ENCODE measurements at places on chromosomes 1 and 21.

DNA sequence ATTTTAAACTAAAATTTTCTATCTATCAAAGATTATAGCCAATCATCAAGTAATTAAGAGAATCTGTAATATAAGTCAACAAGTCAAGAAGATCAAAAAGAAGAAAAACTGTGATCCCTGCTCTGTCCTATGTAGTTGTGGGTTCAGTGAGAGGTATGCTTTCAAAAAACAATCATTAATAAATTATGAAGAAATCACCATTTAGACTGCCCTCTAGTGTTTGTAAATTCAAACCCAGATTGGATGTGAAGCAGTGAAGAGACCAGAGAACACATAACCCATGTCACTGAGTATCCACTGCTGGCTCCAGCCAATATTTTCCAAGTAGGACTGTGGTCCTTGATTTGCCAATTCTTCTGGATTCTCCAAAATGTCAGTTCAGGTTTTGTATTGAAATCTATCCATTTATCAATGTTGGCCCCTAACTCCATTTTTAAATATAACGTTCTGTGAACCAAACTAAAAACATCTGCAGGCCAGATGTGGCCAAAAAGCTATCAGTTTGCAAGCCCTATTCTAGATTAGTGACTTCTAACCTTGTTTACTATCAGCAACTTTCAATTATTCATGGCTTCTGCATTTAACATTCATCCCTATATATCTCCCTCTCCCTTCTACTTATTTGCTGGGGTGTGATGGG is 467.5 kb upstream of the CXADR start:
- no peak for DNase-seq

DNA sequence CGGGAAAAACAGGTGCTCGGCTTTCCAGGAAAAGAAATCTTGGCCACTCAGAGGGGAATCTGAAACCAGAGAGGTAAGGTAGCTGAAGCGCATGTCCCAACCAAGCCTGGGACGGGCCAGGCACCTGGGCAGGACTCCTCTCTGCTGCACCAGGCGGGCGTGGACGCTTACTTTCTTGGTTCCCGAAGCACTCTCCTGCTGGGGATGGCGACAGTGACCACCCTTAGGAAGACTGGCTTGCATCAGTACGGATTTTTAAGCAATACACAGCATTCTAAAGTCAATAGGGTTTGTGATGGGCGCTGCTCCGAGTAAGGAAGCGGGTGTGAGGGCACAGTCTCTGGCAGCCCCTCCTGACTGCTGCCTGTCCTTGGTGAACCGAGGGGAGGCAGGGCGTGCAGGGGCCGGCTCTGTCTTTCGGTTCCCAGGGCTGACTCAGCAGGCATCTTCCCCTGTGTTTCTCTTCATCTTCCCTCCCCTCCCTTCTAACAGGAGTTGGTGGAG is 74.9 kb upstream of the ANGPTL1 start:
- DNase-seq = no peak

DNA sequence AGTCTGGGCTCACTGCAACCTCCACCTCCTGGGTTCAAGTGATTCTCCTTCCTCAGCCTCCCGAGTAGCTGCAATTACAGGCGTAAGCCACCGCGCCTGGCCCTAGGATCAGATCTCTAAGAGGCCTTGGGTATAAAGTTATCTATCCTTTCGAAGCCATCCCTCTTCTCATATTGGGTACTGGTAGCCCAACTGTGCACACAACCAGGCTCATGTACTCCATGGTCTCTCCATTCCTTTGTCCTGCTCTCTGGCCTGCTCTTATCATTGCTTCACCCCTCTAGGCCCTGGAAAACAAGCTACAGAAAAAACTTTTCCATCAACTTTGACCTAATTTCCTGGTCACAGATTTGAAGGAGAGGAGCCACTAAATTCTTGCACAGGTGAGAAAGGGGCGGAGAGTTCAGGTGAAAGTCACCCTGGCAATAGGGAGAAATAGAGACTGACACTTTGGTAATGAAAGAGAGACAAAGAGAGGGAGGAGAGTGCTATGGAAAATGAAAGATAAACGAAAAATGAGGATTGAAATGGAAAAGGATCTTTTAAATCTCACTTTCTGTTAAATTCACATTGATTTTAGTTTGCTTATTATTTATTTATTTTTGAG is 6.0 kb downstream of the TXNIP start:
- DNase-seq = no peak

- no peak for DNase-seq
Observed at GRCh38 chr1:19040010-19040680, 83.7 kb upstream of the IFFO2 start.

- no peak for DNase-seq
Observed at GRCh38 chr1:115727706-115728249, 40.7 kb downstream of the CASQ2 start.

DNA sequence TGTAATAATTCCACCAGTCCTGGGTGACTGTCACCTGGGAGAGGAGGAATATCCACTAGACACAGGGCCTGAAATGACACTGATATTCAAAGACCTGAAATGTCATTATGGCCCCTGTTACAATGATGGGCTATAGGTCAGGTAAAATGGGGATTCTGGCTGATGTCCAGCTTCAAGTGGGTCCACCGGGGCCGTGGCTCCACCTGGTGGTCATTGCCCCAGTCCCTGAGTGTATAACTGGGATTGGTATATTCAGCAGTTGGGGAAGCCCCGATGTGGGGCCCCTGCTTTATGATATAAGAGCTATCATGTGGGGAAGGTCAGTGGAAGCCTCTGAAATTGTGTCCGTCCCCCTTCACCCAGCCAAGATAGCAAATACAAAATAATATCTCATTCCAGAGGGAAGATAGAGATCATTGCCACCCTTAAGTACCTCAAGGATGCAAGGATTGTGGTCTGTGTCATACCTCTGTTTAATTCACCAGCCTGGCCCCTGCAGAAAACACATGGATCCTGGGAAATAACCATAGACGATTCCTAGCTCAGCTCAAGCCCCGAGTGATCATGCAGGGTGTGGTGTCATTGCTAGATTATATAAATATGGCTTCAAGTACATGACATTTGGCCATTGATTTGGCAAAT is 19.4 kb downstream of the PLEKHO1 start:
- peak; percentile 24 for DNase-seq

DNA sequence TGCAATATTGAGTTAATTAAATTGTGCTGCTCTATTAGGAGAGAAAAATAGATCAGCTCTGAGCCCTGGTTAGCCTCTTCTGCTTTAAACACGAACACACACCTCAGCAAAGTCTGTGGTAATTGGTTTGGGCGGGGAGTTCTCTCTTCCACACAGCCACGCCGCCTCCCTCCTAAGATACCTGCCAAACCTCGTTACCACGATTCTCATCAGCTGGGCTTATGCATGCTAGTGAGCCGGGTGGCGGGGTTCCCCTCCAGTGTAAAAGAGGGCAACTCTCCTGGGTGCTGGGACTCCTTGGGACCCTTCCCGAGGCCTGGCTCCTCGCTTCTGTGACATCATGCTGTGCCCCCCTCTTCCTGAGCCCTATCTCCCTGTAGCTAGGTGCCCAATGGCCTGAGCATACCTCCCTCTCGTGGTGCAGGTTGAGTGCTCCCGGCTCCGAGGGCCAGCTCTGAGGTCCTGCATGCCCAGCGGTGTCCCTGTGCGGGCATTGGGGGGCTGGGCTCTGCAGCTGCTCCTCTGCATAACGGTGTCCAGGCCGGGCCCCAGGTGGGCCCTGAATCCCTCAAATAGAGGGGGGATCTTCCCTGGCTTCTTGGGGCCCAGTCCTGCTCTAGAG is 182.9 kb downstream of the PRDM16 start:
- no peak for DNase-seq

GRCh38 chr1:99240621-99241020 is 23.7 kb upstream of the PLPPR4 start:
- no peak for DNase-seq

DNA sequence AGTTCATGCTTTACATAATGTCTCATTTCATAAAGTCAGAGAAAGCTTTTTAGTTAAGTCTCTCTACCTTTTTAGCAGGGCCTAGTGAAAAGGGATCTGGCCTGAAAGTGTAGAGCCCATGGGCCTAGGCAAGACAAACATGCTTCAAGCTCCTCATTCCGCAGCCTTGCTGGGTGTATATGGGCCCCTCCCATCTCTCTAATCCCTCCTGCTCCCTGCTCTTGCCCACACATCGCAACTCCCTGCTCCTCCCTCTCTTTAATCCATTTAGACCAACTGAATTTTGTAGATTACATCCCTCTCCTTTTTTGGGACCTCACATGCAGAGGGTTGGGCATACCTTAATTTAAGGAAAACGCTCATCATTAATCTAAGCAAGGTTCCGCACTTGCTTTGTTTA is 42.3 kb upstream of the CCDC190 start:
- DNase-seq = no peak

GRCh38 chr1:78726686-78727085 is 77.1 kb downstream of the IFI44 start:
- no peak for DNase-seq

DNA sequence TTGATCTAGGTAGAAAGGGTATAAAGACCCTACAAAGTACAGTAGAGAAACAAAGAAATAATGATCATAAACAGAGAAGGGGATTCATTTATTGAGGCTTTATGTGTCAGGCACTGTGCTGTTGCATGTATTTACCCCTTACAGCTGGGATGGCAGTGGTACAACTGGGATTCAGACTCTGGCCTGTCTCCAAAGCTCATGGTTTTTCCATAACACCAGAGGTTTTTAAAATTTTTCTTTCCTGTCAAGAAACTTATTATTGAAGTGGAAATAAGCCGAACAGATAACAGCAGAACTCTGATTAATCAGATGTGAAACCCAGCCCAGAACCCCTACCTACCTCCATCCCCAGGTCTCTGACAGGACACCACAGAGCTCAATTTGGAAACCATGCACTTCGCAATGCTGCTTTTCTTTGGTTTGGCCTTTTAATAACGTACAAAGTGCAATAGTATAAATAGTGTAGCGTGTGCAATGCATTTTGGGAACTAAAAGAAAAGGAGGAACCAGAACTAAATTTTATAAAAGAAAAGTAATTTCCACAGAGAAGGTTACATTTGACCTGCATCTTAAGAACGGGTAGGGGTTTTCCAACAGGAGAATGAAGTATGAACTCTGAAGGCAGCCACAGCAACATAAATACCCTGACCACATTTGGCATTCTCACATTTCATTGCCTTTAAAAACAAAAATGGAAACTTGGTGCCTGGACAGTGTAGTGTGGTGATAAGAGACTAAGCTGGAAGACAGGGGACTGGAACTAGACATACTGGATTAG is 92.0 kb upstream of the S1PR1 start:
- DNase-seq = no peak

DNA sequence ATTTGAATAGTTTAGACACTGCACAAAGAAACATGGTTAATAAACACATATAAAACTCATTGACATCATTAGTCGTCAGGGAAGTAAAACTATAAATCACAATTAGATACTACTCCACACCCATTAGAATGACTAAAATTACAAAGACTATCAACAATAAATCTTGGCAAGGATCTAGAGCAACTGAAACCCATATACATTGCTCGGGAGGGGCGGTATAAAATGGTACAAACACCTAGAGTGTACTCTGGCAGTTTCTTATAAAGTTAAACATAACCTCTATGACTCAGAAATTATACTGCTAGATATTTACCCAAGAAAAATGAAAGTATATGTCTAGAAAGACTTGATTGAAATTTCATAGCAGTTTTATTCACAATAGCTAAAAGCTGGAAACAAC is 434.2 kb downstream of the RWDD3 start:
- no peak for DNase-seq

GRCh38 chr1:183230413-183230812 is 44.3 kb downstream of the LAMC2 start:
- no peak for DNase-seq

DNA sequence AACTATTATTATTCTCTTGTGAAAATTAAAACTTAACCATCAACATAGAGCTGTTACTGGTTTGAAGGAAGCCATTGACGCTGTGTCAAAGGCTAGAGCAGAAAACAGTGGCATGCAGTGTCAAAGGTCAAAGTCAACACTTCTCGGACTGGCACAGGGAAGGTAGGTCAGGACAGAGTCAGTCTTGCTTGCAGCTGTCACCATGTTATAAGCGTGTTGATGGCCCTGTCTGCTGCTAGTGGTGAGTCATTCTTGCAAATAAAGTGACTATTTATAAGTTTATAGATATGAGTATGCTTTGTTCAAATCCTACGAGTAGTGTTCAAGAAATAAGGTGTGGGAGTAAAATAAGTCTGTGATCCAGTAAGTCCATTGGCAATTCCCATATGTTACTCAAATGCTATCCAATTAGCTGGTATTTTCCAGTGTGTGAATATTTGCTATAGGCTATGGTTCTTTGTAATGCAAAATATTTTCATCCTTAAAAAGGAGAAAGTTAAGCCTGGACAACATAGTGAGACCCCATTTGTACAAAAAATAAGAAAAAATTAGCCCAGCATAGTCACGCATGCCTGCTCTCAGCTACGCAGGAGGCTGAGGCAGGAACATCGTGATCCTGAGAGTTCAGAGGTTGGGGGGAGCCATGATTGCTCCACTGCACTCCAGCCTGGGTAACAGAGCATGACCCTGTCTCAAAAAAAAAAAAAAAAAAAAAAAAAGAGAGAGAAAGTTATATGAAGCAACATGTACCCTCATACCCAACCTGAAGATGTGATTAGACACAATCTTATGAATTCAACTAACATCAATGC is 26.3 kb upstream of the TINAGL1 start:
- no peak for DNase-seq

GRCh38 chr1:26405281-26405915 is 5.2 kb upstream of the LIN28A start:
- no peak for DNase-seq

GRCh38 chr1:89088572-89088971 is 23.6 kb upstream of the GBP1 start:
- DNase-seq = no peak

DNA sequence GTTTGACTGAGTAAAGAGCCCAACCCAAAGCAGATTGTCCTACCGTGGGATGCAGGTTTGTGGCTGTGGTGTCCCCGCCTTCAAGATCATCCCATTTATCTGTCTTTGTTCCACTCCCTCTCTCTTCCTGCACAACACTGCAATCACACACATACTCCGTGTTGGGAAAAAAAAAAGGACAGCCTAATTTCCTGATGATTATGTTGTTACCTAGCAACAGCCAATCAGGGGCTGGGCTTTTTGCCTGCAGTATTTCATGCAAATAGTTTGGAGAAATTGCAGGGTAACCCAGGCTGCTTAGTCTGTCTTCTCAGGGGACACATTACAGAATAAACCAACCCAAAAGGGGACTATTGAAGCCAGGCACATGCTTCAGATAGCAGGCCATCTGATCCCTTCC is 38.3 kb downstream of the PHC2 start:
- DNase-seq = no peak

GRCh38 chr1:165025805-165026204 is 330.7 kb downstream of the LMX1A start:
- no peak for DNase-seq

GRCh38 chr1:59150577-59151386 is 146.1 kb upstream of the FGGY start:
- DNase-seq = no peak
